Activated gamma-delta T cell treated with anti-CD3 and anti-CD28 coated beads, Interleukin-2, amount 50 U/mL, for 16 hours (primary cell): ENCODE measurements at places on chromosomes 6 and 20.

- DNase-seq = no peak
Observed at GRCh38 chr6:11043961-11044711, at the start of gene ELOVL2. Gene ELOVL2, minus strand, starts transcription at chr6:11044305. Its CDS starts 75 bp downstream, at chr6:11044230.

GRCh38 chr20:1005452-1006027, 3.4 kb upstream of the RSPO4 start:
- DNase-seq = no peak

DNA sequence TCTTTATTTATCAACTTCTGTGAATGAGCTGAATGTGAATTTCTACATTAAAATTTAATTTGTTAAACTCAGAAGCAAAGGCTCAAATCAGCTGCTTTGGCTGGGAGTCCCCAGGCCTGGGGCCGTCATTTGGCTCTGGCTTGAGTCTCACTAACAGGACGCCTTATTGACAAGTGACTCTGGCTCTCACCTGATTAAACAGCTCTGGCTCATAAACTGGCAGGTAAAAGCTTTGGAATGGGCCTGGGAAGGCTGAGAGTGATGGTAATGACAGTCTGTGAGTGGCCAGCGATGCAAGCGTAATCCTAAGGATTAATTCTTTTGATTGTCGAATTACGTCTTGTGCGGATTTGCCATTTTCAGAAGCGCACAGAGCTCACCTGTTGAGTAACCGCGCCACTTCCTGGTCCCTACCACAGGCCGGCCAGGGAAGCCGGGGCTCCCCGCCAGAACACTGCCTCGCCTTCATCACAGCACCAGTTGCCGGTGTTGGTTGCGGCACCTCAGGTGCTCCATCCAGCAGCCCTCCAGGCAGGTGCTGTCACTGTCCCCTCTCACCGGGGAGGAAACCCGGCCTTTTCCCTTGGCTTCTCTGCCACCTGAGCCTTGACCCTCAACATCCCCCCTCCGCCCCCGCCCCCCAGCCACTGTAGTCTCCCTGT, 110.7 kb downstream of the ZDHHC14 start:
- no peak for DNase-seq

- no peak for DNase-seq
Observed at GRCh38 chr6:72977114-72977513, 248.2 kb downstream of the KHDC1L start.

- no peak for DNase-seq
Observed at GRCh38 chr6:132973514-132973993, 159.2 kb downstream of the RPS12 start.

- DNase-seq = no peak
Observed at GRCh38 chr20:61925555-61926252, 140.0 kb downstream of the TAF4 start.

- no peak for DNase-seq
Observed at GRCh38 chr6:76518443-76518842, 446.0 kb upstream of the IMPG1 start.
